ENCODE measurements at places on chromosomes 6 and 20.

- no peak for DNase-seq
These were observed 5.2 kb upstream of the TP53RK start for GRCh38 chr20:46694484-46694883.

DNA sequence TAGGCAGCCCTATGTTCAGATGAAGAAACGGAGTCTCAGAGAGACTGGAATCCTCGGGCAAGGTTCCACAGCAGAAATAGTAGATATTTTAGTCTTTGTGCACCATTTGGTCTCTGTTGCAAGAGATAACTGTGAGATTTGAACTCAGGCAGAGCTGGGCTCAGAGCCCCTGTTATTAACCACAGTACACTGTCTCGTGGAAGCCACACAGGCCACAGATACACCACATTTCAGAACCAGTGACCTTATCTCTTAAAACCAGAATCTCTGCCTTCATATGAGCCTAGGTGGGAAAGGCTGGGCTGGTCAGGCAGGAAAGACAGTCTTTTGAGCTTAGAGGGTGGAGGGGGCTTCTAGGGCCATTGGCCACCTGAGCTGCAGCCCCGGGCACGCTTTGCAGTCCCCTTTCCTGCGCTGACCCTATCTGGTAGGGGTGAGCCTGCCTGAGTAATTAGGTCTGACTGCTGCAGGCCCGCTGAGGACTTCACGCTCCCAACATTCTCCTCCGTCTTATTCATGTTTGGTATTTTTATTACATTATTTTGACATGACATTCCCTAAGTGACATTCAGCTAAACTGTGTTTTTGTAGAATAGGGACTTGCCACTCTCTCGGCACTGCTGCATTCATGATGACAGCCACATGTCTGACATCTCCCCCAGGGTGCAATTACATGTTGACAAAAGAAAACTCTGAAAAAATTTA, 71.1 kb downstream of the KCNB1 start:
- peak; percentile 29 for DNase-seq

GRCh38 chr20:32467506-32468312, 109.6 kb downstream of the ASXL1 start:
- no peak for DNase-seq

GRCh38 chr20:38601216-38602184, at the start of gene ARHGAP40:
ARHGAP40 (plus strand) TSS chr20:38601809.
- peak; percentile 45 for DNase-seq

DNA sequence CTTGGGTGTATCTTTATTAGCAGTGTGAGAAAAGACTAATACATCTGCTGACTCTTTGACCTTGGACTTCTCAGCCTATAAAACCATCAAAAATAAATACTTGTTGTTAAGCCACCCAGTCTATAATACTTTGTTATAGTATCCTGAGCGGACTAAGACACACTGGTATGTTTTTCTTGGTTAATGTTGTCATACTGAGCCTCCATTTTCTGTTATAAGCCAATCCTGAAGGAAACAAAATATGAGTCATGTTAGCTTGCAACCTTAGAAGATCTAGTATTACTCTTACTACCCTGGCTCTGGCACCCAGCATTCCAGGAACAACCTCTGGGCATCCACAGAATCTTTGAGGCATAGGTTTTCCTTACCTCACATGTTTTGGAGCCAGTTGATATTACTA, 307.2 kb downstream of the FRK start:
- DNase-seq: no peak

Measured in trophoblast cell (in vitro differentiated cells and primary cell).